H9 (cell line): ENCODE measurements at places on chromosomes 1 and 21. TPM values are rescaled to one million over a fixed set of nuclear protein-coding genes. Genes with fewer than 3 reads are reported as not detected.

Gene VSIG8
- total RNA-seq = not detected in 2 replicates

Gene CYP4B1
- not detected in 2 replicates for total RNA-seq

Gene CRABP2
- total RNA-seq = 180 and 184 TPM in 2 replicates

Gene PLA2G2D
- not detected in 2 replicates for total RNA-seq

Gene BSDC1
- 50.7 and 52.6 TPM in 2 replicates for total RNA-seq

Gene TIAM1
- 22.4 and 23.1 TPM in 2 replicates for total RNA-seq

Gene GRIK3
- 1.7 TPM in 2 replicates for total RNA-seq

Gene HES4
- 3.7 and 4.0 TPM in 2 replicates for total RNA-seq

DNA sequence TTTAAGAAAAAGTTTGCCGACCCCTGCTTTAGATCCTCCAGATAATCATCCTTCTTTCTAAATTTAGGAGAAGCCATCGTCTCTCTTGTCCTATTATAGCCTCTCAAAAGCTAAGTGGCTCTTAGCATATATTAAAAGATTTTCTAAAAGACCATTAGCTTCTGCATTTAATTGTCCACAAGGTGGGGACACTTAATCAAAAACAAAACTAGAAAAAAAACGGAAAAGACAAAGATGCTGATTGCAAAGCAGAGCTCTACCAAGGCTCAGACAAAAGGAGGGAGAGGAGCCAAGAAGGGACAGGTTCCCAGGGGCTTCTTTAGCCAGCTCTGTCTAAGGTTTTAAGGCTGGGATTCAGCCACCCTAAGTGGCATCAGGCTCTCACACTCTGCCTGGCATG is 128.3 kb upstream of the HMGB4 start:
- DNase-seq = no peak
- peaks cover 5% of the 10 kb centered on the region for H3K36me3 ChIP-seq
- no peaks in the 10 kb centered on the region for H3K4me1 ChIP-seq
- no peak overlapping the region for H3K4me3 ChIP-seq

DNA sequence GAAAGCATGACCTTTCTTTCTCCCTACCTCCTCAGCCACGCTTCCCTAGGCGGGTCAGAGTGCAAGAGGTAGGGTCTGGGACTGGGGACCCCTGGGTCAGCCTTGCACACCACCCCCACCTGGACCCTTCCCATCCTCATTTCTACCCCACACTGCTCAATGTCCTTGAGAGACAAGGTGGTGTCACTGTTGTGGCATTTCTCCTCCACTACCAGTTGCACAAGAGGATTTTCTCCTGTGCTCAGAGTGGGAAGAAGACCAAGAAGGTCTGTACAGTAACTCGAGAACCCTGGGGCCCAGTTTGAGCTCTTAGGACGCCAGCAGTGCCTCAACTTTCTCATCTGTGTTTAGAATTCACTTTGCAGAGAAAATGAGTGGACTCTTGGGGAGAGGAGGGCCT is 49.4 kb upstream of the CD34 start:
- no peaks in the 10 kb centered on the region for H3K4me1 ChIP-seq
- DNase-seq = no peak
- peaks cover 25% of the 10 kb centered on the region for H3K27me3 ChIP-seq
- peak overlapping the region; percentile 65; the same call in 1 of the 2 replicates for H3K4me3 ChIP-seq
- H3K36me3 ChIP-seq = no peaks in the 10 kb centered on the region

DNA sequence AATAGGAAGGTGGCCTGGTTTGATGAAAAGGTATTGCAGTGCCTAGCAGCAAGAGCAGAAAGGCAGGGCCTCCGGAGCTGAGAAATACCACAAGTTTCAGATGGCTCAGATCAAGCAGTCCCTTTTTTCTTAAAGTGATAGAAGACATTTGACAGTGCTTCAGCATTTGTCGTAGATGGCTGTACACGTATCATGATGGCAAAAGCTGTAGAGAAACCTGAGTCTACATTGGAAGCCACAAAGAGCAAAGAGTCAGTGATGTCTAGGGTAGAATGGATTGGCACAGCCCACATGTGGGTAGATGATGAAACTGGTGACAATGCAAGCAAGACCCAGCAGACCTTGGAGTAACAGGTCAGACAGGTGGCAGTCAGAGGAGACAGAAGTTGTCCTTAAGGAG is 101.3 kb upstream of the ARTN start:
- H3K27me3 ChIP-seq = no peaks in the 10 kb centered on the region
- peaks cover 28% of the 10 kb centered on the region for H3K4me1 ChIP-seq
- no peak overlapping the region for H3K27ac ChIP-seq
- H3K36me3 ChIP-seq = peaks cover 2% of the 10 kb centered on the region; the same call in 1 of the 3 replicates
- no peak overlapping the region for H3K4me3 ChIP-seq
- DNase-seq = no peak

GRCh38 chr1:88013485-88013884 is 670.6 kb upstream of the PKN2 start:
- H3K36me3 ChIP-seq = no peaks in the 10 kb centered on the region
- H3K4me1 ChIP-seq = no peaks in the 10 kb centered on the region
- no peak overlapping the region for H3K27ac ChIP-seq

DNA sequence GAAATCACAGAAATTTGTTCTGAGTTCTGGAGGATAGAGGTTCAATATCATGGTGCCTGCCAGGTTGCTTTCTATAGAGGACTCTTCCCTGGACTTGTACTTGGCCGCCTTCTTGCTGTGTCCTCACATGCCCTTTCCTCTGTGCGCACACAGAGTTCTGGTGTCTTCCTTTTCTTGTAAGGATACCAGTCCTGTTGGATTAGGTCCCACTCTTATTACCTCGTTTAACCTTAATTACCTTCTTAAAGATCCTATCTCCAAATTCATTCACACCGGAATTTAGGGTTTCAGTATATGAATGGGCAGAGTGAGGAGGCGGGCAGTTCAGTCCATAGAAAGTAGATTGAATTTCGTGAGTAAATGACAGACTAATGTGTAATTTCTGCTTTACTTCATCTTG is 413.9 kb downstream of the NCAM2 start:
- H3K27ac ChIP-seq = no peak overlapping the region
- H3K4me1 ChIP-seq = no peaks in the 10 kb centered on the region
- H3K36me3 ChIP-seq = no peaks in the 10 kb centered on the region
- no peak overlapping the region for H3K4me3 ChIP-seq
- H3K27me3 ChIP-seq = no peaks in the 10 kb centered on the region

- H3K27ac ChIP-seq = no peak overlapping the region
- no peaks in the 10 kb centered on the region for H3K27me3 ChIP-seq
- no peak for DNase-seq
- H3K4me3 ChIP-seq = no peak overlapping the region
- H3K36me3 ChIP-seq = peaks cover 25% of the 10 kb centered on the region
- peaks cover 4% of the 10 kb centered on the region; the same call in 1 of the 2 replicates for H3K4me1 ChIP-seq
Observed at GRCh38 chr21:30014886-30015285, 75.1 kb upstream of the GRIK1 start.

- no peaks in the 10 kb centered on the region for H3K27me3 ChIP-seq
- no peak overlapping the region for H3K4me3 ChIP-seq
- no peaks in the 10 kb centered on the region for H3K4me1 ChIP-seq
- H3K36me3 ChIP-seq = no peaks in the 10 kb centered on the region
- no peak overlapping the region for H3K27ac ChIP-seq
Observed at GRCh38 chr1:116415699-116416533, 42.9 kb downstream of the ATP1A1 start.

- no peaks in the 10 kb centered on the region for H3K4me1 ChIP-seq
- DNase-seq = no peak
- no peak overlapping the region for H3K27ac ChIP-seq
- no peak overlapping the region for H3K4me3 ChIP-seq
- no peaks in the 10 kb centered on the region for H3K27me3 ChIP-seq
Observed at GRCh38 chr1:10484521-10484920, 9.8 kb downstream of the PEX14 start.

- no peak for DNase-seq
- H3K27me3 ChIP-seq = no peaks in the 10 kb centered on the region
- H3K27ac ChIP-seq = no peak overlapping the region
Observed at GRCh38 chr1:82337635-82338034, 536.9 kb downstream of the ADGRL2 start.

DNA sequence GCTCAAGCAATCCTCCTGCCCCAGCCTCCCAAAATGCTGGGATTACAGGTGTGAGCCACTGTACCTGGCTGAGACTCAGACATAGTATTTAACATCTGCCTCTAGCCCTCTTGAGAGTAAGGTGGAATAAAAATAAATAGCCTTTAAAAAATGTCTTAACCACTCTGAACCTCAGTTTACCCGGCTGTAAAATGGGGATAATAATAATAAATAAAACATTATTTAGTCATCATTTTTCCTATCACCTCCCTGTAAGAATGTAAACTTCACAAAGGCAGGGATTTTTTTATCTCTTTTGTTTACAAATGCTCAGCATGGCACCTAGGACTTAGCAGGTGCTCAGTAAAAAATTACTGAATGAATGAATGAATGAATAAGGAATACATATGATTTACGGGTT is 17.2 kb downstream of the EPHB2 start:
- H3K36me3 ChIP-seq = no peaks in the 10 kb centered on the region; the same call in 2 of the 3 replicates
- no peak overlapping the region for H3K4me3 ChIP-seq

DNA sequence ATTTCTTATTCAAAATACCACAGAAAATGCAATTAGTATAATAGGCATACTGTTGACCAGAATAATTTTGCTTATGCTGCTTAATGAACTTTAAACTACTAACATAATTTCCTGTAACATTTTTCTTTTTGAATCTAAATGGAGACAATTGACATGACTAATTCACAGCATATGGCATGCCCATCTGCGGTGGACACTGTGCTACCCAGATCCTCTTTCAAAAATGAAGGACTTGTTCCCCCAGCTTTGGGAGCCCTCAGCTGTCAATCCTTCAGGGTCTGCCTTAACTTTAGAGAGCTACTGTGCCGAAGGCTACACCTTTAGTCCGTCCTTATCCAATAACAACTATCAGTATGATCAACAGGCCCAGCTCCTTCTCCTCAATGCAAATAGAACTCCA is 789.0 kb downstream of the PLA2G4A start:
- no peak overlapping the region for H3K4me3 ChIP-seq
- peaks cover 3% of the 10 kb centered on the region; the same call in 1 of the 2 replicates for H3K4me1 ChIP-seq
- peaks cover 29% of the 10 kb centered on the region for H3K36me3 ChIP-seq

GRCh38 chr1:241079047-241079446 is 278.0 kb downstream of the RGS7 start:
- H3K4me3 ChIP-seq = no peak overlapping the region
- H3K4me1 ChIP-seq = no peaks in the 10 kb centered on the region; the same call in 1 of the 2 replicates
- no peaks in the 10 kb centered on the region for H3K36me3 ChIP-seq
- no peak overlapping the region for H3K27ac ChIP-seq
- no peak for DNase-seq

- no peak overlapping the region for H3K27ac ChIP-seq
- H3K4me1 ChIP-seq = no peaks in the 10 kb centered on the region
- no peak for DNase-seq
- no peak overlapping the region for H3K4me3 ChIP-seq
Observed at GRCh38 chr21:28674763-28675162, 317.9 kb downstream of the LTN1 start.

DNA sequence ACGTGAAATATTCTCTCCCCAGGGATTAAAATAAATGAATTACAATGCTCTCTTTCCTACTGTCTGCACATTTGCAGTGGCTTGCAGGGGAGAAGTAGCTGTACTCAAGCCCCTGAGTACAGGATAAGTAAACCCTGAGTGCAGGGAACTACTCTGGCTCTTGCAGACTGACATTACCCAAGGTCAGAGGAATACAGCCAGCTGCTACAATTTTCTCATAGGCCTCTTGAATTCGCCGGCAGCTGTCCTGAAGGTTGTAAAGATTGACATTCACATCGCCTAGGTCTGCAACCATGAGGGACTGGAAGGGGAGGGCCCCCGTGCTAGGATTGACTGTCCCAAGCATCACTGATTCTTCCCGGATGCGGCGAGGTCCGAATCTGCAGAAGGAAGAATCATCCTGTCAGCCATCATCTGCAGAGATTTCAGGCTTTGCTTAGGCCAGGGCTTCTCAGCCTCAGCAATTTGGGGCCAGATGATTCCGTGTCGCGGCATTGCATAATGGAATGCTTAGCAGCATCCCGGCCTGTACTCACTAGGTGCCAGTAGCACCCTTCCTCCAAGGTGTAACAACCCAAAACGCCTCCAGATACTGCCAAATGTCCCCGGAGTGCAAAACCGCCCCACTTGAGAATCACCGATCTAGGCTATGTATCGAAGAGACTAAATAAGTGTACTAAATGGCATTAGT is 1.7 kb downstream of the AGMAT start:
- H3K4me3 ChIP-seq = no peak overlapping the region
- DNase-seq = no peak
- H3K36me3 ChIP-seq = no peaks in the 10 kb centered on the region

- H3K4me3 ChIP-seq = no peak overlapping the region
Observed at GRCh38 chr21:37001441-37001840, 5.1 kb upstream of the RIPPLY3 start.

GRCh38 chr21:31457675-31458074 is 113.6 kb upstream of the TIAM1 start:
- no peaks in the 10 kb centered on the region for H3K4me1 ChIP-seq
- peaks cover 4% of the 10 kb centered on the region; the same call in 2 of the 3 replicates for H3K36me3 ChIP-seq
- no peaks in the 10 kb centered on the region for H3K27me3 ChIP-seq

- DNase-seq = no peak
- H3K27me3 ChIP-seq = no peaks in the 10 kb centered on the region
- no peak overlapping the region for H3K4me3 ChIP-seq
- H3K27ac ChIP-seq = no peak overlapping the region
Observed at GRCh38 chr1:232743999-232744398, 61.2 kb upstream of the MAP10 start.

- no peaks in the 10 kb centered on the region for H3K27me3 ChIP-seq
- no peak overlapping the region for H3K27ac ChIP-seq
- no peaks in the 10 kb centered on the region for H3K4me1 ChIP-seq
- no peak overlapping the region for H3K4me3 ChIP-seq
- no peak for DNase-seq
Observed at GRCh38 chr1:163789911-163790310, 468.2 kb downstream of the NUF2 start.

- peaks cover 5% of the 10 kb centered on the region; the same call in 1 of the 2 replicates for H3K4me1 ChIP-seq
- H3K36me3 ChIP-seq = peaks cover 23% of the 10 kb centered on the region
- H3K4me3 ChIP-seq = no peak overlapping the region; the same call in 2 of the 3 replicates
- peak; percentile 93 for DNase-seq
- H3K27me3 ChIP-seq = no peaks in the 10 kb centered on the region
Observed at GRCh38 chr1:9593492-9594465, 5.1 kb downstream of the TMEM201 start.

DNA sequence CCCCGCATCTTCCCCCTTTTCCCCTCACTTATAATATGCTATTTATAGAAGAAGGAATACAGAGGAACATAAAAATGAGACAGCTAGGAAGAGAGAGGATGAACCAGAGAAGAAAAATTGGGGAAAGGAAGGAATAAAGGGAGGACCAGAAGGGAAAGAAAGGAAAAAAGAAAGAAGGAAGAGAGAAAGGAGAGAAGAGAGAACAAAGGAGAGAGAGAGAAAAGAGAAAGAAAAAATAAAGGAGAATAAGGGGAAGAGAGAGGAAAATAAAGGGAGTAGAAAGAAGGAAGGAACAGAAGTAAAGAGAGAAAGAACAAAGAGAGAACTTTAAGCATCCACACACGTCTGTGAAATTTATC is 11.2 kb upstream of the IGSF3 start:
- no peak for DNase-seq
- H3K36me3 ChIP-seq = no peaks in the 10 kb centered on the region
- H3K27ac ChIP-seq = no peak overlapping the region
- H3K4me3 ChIP-seq = no peak overlapping the region
